Neural progenitor cell (in vitro differentiated cells): ENCODE measurements at places on chromosomes 1 and 21. TPM values are rescaled to one million over a fixed set of nuclear protein-coding genes. Genes with fewer than 3 reads are reported as not detected.

GRCh38 chr1:93692451-93692861, 10.8 kb upstream of the BCAR3 start:
- no peak for DNase-seq

IFI16 gene
- 4.0 and 5.4 TPM in 2 replicates for total RNA-seq

WNT3A gene
- total RNA-seq: 0.12 TPM in 1 of 2 replicates, not detected in the other

GRCh38 chr1:176950736-176951324, 213.7 kb downstream of the ASTN1 start:
- no peak for DNase-seq
